ENCODE measurements at places on chromosomes 2 and 18.
A peak's percentile ranks its signal among the peaks of the same experiment; 100 is the strongest.

DNA sequence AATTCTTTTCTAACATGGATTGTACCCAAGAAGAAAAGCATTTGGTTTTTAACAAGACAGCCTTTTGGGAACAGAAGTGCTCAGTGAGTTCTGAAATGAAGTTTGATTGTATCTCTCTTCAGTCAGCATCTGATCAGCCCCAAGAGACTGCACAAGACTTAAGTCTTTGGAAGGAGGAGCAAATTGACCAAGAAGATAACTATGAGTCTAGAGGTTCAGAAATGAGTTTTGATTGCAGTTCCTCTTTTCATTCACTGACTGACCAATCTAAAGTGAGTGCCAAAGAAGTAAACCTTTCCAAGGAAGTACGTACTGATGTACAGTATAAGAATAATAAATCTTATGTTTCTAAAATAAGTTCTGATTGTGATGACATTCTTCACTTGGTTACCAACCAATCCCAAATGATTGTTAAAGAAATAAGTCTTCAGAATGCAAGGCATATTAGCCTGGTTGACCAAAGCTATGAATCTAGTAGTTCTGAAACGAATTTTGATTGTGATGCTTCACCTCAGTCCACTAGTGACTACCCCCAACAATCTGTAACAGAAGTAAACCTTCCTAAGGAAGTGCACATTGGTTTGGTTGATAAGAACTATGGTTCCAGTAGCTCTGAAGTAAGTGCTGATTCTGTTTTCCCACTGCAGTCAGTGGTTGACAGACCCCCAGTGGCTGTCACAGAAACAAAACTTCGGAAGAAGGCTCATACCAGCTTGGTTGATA lies 31.2 kb downstream of the ZDBF2 start:
- no peak for DNase-seq

DNA sequence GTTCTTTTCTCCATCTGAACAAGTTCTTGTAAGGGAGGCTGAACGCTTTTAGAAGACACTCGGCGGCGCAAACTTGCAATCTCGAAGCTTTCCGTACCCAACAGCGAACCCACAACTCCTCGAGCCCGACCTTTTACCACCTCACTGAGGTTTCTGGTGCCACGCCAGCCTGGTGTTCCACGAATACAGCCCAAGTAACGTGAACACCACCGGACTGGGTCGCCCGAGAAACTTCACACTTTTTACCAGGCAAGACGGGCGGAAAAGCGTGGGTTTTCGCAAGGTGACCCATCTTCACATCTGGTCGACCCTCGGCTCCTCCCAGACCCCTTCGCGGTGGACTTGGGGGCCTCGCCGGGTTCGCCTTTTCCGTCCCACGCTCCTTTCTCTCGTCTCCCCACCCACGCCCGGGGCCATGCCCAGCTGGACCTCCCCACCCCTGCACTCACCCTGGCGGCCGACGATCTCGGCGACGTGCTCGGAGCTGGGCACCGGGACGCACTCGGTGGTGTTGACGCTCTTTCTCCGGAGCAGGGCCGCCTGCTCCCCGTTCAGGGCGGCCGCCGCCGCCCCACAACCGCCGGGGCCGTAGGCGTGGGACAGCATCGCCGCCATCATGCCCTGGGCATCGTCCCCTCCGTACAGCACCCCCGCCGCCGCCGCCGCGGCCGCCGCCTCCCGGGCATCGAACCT lies 1.2 kb downstream of the MEX3C start:
- no peak for DNase-seq

GRCh38 chr2:107091163-107091864 lies 205.3 kb upstream of the ST6GAL2 start:
- DNase-seq, result no peak

GRCh38 chr2:133326652-133327397 lies 241.4 kb downstream of the NCKAP5 start:
- peak; percentile 52 for DNase-seq

DNA sequence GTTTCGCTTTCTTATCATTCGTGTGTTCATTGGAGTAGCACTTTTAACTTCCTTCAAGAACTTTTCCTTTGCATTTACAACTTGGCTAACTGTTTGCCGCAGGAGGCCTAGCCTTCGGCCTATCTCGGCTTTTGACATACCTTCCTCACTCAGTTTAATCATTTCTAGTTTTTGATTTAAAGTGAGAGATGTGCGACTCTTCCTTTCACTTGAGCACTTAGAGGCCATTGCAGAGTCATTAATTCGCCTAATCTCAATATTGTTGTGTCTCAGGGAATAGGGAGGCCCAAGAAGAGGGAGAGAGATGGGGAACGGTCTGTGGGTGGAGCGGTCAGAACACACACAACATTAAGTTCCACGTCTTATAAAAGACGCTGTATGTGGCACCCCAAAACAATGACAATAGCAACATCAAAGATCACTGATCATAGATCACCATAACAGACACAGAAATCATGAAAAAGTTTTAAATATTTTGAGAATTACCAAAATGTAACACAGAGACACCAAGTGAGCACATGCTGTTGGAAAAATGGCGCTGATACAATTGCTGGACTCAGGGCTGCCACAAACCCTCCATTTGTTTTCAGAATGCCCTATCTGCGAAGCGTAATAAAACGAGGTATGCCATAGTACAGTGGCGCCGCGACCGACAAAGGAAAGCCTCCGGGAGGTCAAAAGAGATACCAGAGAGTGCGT lies 553 bp downstream of the TIGD1 start:
- DNase-seq, result no peak

DNA sequence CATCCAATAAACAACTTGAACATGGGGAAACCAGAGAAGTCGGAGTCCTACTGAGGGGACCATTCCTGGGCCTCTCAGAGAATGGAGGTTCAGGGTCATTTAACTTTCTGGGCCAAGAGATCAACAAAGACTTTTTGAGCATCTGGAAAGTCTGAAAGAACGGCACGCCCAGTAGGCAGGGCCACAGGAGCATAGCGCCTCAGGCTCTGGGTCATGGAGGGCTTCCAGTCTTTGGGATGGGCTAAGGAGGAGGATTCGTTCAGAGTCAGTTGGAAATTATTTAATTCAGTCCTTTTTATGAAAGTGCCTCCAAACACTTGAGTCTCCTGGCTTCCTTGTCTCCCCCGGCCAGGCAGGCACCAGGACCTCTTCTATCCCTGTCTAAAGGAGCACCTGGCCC lies 101.1 kb upstream of the GLI2 start:
- DNase-seq, result no peak

DNA sequence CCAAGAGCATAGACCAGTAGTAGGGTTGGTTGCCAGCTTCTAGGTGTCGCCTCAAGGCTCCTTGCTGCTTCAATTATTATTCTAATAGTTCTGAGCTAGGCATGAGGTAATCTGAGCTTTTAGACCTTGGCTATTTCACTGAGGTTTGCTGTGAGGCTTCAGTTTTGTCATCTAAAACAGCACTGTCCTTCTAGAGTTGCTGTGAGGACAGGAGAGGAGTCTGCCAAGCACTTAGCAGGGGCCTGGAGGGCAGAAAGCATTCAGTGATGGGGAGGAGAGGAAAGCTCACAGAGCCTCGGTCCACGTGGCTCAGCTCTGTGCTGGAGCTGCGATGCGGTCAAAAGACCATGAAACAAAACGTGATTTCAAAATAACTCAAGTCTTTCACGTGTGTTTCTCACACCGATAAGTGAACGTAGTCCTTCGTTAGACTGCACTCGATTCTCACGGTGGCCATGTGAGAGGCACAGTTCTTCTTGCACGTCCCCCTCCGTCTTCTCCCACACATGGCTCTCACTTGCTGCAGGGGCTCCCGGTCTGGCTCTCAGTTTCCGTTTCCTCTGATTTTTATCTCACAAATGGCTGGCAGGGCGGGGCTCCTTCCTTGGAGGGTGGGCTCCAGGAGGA lies 113.7 kb downstream of the B3GNT2 start:
- no peak for DNase-seq

DNA sequence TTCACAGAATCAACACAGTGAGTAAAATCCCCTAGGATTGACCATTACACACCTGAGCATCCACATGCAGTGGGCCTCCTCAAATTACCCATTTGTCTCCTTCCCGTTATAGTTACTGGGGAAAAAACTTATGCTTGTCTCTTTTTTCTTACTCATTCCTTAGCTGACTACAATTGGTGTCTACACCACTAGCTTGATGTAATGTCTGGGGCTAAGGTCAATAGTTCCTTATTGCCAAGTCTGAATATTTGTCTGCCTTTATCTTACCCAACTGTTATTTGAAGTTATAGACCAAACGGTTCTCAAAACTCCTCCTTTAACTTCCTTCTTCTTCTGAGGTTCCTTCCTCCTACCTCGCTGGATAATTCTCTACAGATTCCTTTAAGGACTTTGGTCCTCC lies 41.9 kb upstream of the TMEM17 start:
- no peak for DNase-seq

DNA sequence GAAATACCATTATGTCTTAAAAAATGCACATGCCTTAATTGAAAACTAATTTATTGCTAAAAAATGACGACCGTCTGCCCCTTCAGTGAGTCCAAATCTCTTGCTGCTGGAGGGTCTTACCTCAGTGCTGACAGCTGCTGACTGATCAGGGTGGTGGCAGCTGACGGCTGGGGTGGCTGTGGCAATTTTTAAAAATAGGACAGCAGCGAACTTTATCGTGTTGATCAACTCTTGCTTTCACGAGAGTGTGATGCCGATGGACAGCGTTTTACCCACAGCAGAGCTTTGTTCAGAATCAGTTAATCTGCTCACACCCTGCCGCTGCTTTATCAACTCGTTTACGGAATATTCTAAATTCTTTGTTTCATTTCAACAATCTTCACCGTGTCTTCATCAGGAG lies 21.2 kb upstream of the CTDP1 start:
- DNase-seq, result no peak

GRCh38 chr2:229282758-229283546 lies 11.9 kb upstream of the PID1 start:
- no peak for DNase-seq

DNA sequence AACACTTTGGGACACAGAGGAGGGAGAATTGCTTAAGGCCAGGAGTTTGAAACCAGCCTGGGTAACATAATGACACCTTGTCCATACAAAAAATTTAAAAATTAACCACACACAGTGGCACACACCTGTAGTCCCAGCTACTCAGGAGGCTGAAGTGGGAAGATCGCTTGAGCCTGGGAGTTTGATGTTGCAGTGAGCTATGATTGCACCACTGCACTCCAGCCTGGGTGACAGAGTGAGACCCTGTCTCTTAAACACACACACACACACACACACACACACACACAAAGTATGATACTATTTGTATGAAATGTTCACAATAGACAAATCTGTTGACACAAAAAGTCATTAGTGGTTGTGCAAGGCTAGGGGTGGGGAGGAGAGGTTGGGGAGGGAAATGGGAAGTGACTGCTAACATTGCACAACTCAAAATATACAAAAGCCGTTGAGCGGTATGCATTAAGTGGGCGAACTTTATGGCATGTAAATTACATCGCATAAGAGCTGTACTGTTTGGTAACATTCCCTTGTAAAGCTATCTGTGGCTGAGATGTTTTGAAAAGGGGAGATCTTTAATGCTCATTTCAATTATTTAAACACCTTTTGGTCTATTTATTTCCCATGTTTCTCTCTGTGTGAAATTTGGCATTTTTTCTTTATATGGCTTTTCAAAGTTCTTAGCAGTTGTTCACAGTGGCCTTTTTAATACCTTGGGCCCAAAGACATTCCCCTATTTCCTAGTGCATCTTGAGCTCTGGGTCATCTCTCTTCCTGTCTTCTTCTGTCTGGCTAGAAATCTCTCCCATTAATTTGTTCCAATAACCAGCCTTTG lies 58.9 kb upstream of the ZNF516 start:
- no peak for DNase-seq

DNA sequence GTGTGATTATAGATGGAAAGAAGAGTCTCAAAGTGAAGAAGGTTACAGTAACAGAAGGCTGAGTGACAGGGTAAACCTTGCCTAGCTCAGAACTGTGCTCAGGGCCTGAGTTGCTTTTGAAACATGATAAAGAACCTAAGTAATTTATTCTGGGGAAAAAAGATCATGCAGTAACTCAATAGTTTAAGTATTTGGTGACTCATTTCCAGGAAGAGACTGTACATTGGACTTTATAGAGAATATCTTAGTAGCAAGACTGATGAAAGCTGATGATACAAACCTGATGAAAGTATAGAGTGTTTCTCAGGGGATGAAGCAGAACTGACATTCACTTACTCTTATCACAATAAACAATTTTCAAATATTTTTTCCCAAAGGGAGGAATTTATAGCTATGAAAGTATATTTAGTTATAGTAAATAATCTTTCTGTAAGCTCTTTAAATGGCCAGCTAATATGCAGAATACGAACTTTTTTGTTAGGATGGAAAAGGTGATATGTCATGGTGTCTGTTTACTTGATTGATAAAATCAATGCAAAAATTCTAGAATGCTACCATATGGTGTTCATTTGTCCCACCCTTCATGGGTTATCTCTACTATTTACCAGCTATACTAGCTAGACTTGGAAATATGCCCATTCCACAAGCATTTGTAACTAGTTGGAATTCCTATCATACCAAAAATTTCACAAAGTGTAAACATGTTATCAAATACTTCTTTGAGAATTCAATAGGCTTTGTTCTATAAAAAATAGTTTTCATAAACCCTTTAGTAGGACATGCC lies 1265.5 kb upstream of the ACVR2A start:
- no peak for DNase-seq

GRCh38 chr2:1647417-1648240 lies 96.7 kb downstream of the PXDN start:
- no peak for DNase-seq

GRCh38 chr2:113178891-113179290 lies 5.1 kb downstream of the PSD4 start:
- DNase-seq, result no peak

DNA sequence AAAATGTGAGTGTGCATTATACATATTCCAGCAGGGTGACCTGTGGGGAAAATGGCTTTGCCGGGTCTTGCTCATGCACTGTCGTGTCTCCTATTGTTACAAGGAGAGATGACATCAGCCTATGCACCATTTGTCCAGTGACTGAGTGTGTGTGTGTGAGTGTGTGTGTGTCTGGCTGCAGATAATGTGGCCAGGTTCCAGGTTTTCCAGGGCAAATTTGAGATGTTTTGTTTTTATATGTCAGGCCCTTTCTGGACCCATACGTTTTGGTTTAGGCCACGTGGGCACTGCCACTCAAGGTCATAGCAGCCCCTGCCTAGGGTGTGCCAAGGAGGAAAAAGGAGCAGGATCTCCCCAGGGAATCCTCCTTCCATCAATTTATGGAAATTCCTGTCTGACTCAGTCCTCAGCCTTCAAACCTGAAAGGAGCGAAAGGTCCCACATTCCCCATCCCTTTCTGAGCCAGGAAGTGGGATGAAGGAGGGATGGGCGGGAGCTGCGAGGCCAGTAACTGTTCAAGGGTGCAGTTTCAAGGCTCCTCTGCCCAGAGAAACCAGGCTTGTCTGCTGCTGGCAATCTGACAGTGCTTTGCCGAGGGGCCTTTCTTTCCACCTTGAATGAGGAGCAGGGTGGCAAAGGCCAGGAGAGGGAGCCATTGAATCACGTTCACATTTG lies 93.0 kb upstream of the SMAD2 start:
- DNase-seq, result peak; percentile 85

- DNase-seq, result no peak
Observed at GRCh38 chr2:228847684-228848083, 423.4 kb downstream of the PID1 start.

DNA sequence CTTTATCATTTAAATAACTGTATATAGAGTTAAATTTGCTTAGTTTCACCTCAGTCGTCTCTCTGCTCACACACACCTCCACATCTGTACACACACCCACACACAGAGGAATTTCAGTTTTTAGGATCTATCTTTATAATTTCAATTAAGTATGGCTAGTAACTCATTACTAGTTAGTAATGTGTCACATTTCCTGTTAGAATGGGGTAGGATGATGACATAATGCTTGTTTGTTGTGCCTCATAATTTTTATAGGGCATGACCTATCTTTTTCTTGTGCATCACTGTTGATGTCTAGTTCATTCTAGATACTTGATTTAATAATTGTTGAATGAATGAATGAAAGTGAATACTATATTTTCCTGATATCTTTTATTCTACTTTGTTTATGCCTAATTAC lies 108.6 kb downstream of the AGPS start:
- no peak for DNase-seq

Data from NCI-H2029 (cell line).